Coronary artery (tissue), 2 donors: ENCODE measurements at places on chromosomes 1 and 21.

- peak; percentile 36 for DNase-seq
Measured at GRCh38 chr1:204866051-204866596, 4.5 kb upstream of the NFASC start.

- no peak for DNase-seq
Measured at GRCh38 chr1:167128261-167129227, 34.7 kb downstream of the STYXL2 start.

GRCh38 chr1:151006327-151007052 is at the start of gene MINDY1:
TSS of gene MINDY1 (minus strand) at chr1:151006902. CDS start at chr1:151002617, 4,285 bp downstream.
- DNase-seq: no peak

DNA sequence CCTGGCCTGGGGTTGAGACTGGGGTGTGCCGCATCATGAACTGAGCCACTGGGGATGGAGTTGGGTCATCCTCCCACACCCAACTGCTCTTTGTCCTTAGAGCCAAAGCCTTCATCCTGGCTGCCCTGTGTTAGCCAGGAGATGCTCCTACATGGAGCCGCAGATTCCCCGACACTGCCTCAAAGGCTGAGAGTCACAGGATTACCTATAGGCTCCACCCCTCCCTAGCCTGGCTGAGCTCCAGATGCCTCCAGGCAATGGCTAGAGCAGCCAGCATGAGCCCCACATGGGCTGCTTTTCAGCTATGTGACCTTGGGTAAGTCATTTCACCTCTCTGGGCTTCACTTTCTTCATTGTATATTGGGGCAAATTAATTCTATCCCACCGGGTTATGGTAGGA is 119.9 kb upstream of the POU3F1 start:
- no peak for DNase-seq

DNA sequence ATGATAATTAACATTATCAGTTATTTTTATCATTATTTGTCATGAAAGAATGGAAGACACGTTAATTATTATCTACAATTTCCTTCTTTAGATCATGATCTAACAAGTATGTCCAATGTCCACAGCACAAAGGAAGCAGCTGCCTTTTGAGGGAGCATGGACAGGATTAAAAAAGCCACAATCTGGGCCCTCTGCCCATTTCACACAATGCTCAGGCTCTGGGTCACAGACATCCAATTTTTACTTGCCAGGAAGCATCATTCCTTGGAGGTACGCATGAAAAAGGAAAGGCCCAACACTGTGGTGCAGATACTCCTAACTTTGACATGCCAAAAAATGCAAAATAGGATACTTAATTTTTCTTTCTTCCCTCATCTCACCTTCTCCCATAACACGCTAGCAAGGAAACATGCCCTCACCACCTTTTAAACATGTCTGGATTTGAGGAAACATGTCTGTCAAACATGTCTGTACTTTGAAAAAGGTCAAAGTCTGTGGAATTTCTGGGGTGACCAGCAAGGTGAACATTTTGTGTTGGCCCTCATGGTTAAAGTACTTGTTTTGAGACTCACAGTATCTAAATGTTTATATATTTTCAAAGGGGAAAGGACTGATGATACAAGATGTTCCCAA is 40.0 kb downstream of the GADD45A start:
- no peak for DNase-seq

GRCh38 chr1:230103306-230104173 is 36.5 kb downstream of the GALNT2 start:
- DNase-seq: no peak

DNA sequence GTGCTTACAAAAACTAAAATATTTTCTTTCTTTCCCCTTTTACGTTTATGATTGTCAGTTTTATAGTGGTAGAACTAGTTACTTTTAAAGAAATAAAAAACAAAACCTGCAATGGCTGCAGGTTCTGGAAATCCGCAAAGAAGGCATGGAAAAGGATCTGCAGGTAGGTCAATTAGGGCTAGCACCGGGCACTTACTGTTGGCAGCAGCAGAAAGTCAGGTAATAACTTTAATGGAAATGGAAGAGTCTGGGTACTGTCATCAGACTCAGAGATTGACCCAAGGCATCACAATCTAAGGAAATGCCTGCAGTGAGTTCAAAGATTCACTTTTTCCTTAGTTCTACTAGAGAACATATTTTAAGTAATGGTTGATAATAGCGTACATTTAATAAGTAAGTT is 1136.3 kb upstream of the B3GALT2 start:
- no peak for DNase-seq

- DNase-seq: no peak
Measured at GRCh38 chr1:94069919-94070285, 51.0 kb downstream of the ABCA4 start.

- DNase-seq: peak; percentile 50
Measured at GRCh38 chr1:153384958-153385580, 5.8 kb downstream of the S100A8 start.

DNA sequence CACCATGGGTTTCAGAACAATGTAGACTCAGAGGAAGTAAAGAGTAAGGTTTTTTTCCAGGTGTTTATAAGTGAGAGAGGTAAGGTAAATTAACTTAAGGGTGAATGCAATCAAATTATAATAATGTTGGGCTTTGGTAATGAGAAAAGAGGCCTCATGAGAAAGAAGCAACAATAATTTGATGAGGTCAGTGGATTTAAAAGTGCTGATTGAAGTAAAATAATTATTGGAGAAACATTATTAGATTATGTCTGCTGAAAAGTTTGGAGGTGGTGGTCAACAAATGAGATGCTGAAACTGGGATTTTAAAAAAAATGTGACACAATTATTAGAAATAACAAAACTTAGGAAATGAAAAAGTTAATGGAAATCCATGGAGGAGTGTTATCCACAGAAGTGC is 187.4 kb upstream of the BRINP3 start:
- DNase-seq: no peak

DNA sequence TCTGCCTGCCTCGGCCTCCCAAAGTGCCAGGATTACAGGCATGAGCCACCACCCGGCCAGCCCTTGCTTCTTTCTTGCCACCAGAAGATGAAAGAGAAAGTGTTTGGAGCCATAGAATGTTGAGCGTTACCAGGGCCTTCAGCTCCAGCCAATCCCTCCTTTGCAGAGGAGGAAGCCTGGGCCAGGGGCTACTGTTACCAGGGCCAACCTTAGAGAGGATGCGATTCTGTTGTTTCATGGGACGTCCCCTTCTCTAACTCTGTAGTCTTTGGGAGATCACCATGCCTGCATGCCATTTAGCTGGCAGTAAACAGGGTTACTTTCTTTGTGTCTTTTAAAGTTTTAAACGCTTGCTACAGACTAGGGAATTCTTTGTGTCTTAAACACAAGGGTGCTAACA is 45.8 kb downstream of the CLDN14 start:
- no peak for DNase-seq

DNA sequence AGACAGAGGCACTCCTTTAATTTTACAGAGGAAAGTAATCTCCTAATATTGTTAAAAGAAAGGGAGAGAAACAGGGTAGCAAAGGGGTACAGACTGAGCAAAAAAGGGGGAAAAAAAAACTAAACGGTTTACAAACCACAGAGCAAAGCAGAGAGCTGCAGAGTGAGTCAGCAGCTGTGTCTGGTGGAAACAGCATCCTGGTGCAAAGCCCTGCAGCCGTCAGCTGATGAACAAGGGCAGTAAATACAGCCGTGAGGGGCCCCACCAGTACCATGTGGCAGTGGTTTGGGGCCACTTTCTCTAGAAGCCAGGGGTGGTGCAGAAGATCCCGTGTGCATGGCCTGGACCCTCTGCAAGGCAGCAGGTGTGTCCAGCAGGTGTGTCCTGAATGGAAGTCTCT is 111.3 kb downstream of the ERG start:
- no peak for DNase-seq

DNA sequence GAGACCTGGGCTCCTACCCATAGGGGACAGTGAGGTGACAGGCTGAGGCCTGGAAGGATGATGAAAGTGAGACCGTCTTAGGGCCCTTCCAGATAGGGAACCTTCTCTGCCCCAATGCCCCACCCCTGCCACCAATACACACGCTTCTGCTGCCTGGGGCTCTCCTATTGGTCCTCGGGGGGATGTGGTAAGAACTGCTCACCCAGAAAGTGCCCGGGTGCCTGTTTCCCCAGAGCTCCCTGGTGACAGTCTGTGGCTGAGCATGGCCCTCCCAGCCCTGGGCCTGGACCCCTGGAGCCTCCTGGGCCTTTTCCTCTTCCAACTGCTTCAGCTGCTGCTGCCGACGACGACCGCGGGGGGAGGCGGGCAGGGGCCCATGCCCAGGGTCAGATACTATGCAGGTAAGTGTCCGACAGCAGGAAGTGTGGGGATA is 948 bp downstream of the SEMA4A start:
- no peak for DNase-seq

GRCh38 chr1:178651742-178652141 is 73.3 kb upstream of the RALGPS2 start:
- no peak for DNase-seq

GRCh38 chr1:41499591-41499990 is 15.1 kb upstream of the EDN2 start:
- no peak for DNase-seq

DNA sequence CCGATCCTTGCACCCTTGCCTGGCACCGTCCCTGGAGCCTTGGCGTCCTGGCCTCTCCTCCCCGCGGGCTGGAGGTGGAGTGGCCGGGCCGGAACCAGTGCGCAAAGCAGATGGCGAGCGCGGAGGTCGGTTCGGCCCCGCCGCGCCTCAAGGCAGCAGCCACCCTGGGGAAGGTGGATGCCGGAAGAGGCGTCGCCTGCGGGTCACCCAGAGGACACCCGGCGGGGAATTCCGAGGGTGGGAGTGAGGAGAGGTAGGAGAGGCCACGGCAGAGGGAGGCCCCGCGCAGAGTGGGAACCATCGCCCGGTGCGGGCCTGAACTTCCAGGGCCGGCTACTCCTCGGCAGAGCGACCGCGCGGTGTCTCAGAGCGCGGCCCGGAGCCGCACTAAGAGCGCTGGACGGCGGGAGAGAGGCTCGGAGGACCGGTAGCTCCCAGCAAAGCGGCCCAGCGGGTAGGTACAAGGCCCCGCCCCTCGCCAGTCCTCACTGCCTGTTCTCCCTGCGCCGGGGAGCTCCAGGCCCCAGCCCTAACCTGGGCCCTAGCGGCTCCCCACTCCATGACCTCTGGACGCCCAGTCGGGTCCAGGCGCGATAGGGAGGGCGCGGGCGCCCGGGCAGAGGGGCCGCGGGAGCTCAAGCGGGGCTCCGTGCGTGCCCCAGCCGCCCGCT is at the start of gene RNF207:
TSS of gene RNF207 (plus strand) at position 271 of the 671 bp plus-strand sequence. CDS start 417 bp downstream, outside the sequence.
- DNase-seq: no peak

- no peak for DNase-seq
Measured at GRCh38 chr1:224831501-224831900, 98.0 kb upstream of the DNAH14 start.

- peak; percentile 83 for DNase-seq
Measured at GRCh38 chr1:167454894-167455785, 63.2 kb downstream of the CD247 start.
